ENCODE measurements at places on chromosomes 6 and 20. TPM values are rescaled to one million over a fixed set of nuclear protein-coding genes. Genes with fewer than 3 reads are reported as not detected.

Gene PLTP
- total RNA-seq: 54.4 TPM

Gene SCUBE3
- total RNA-seq: 11.4 TPM

Gene GSTA2
- total RNA-seq: not detected

Gene STMND1
- total RNA-seq: not detected

Gene HTR1E
- not detected for total RNA-seq
